ENCODE measurements at places on chromosomes 2 and 18. TPM values are rescaled to one million over a fixed set of nuclear protein-coding genes. Genes with fewer than 3 reads are reported as not detected.

DNA sequence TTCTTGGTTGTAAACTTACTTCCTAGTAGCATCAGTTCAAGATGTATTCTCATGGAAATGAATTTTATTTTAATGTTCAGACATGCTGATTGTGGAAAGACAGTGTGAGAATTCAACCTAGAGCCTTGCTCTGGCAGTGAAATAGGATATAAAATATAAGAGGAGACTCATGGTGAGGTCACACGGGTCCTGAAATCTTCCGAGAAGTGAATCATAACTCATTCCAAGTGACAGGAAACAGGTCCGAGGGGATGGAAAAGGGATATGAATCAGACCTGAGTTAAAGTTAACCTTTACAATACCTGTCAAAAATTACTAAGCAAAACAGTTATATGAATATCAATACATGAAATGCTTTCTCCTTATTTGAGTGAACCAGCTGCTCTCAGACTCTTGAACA is 185.2 kb upstream of the LRRTM1 start:
- H3K27ac ChIP-seq = no peak overlapping the region
- H3K4me1 ChIP-seq = no peaks in the 10 kb centered on the region
- no peaks in the 10 kb centered on the region for H3K27me3 ChIP-seq

DNA sequence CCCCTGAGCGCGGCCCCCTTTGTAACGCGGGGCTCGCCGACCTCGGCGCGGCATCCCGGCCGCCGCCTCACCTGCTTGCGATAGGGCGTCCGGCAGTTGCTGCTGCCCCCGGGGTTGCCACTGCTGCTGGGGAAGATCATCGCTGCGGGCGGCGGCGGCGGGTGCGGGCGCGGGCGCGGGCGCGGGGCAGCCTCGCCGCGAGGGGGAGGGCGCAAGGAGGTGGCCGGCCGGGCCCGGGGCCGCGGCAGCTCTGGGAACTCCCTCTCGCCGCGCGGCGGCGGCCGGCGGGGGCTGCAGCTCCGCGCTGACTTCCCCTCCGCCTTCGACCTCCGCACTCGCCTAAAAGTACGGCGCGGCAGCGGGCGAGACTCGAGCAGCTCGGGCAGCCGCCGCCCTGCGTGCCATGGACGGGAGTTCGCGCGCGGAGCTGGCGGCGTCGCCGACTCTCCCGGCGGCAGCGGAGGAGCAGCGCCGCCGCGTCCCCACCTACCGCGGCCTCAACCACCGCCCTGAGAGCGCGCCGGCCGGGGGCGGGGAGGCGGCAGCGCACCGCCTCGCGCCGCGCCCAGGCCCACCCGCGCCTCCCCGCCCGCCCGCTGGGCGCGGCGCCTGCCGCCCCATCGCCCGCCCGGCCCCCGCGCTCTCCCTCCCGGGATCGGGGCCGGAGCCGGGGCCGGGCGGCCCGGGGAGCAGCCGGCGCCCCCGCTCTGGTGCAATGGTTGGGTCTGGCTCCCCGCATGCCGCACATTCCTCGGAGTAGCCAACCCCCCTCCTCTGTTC is 86.0 kb downstream of the RBMS1 start:
- H3K27me3 ChIP-seq = no peaks in the 10 kb centered on the region
- H3K36me3 ChIP-seq = no peaks in the 10 kb centered on the region
- peak overlapping the region; percentile 89 for H3K27ac ChIP-seq
- peaks cover 52% of the 10 kb centered on the region for H3K4me1 ChIP-seq

GRCh38 chr18:59758106-59758505 is 60.9 kb upstream of the CCBE1 start:
- DNase-seq = no peak
- no peak overlapping the region for H3K4me3 ChIP-seq
- H3K27me3 ChIP-seq = no peaks in the 10 kb centered on the region
- H3K4me1 ChIP-seq = no peaks in the 10 kb centered on the region
- H3K36me3 ChIP-seq = no peaks in the 10 kb centered on the region
- no peak overlapping the region for H3K27ac ChIP-seq

NDUFV2 gene
- 160 TPM for polyA plus RNA-seq

SLC16A14 gene
- polyA plus RNA-seq = 1.8 TPM

DNA sequence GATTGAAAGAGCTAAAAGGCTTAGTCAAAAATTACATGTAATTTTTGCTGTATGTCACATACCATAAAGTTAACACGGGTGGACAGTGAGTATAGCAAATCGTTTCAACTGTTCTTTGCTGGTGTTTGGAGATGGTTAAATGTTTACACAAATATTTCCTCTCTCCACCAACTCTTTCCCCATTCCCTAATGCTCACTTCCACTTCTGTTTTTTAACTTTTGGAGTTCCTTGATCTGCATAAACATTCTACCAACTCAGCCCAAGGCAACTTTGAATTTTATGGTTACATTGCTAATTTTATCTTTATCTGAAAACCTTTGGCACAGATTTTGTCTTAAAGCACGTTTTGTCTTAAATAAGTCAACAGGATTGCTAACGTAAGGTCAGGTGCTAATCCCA is 1.9 kb upstream of the SPOPL start:
- DNase-seq = no peak
- H3K36me3 ChIP-seq = no peaks in the 10 kb centered on the region
- H3K27ac ChIP-seq = no peak overlapping the region
- H3K27me3 ChIP-seq = no peaks in the 10 kb centered on the region

DNA sequence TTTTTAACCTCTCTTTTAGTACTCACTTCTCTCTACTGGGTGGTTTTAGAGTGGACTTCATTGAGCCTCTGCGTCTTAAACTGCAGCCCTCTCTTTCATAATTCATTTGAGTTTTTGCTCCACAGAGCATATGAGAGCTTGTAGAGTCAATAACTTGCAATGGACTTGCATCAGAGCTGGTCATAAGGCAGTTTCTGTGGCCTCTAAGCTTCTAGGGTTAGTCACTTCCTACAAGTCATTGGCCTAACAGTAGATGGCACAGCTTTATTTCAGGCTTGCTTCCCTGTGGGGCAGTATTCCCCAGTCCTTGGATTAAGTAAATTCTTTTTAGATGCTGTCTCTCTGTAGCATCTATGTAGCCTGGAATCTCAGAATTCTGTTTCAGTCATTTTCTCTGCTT is 1435.7 kb downstream of the LRP1B start:
- no peaks in the 10 kb centered on the region for H3K27me3 ChIP-seq
- H3K36me3 ChIP-seq = no peaks in the 10 kb centered on the region
- no peak overlapping the region for H3K27ac ChIP-seq
- no peak for DNase-seq
- H3K4me1 ChIP-seq = no peaks in the 10 kb centered on the region

- no peaks in the 10 kb centered on the region for H3K4me1 ChIP-seq
- H3K27ac ChIP-seq = no peak overlapping the region
These were observed 23.3 kb upstream of the EXOC6B start for GRCh38 chr2:72849138-72849462.

- H3K27ac ChIP-seq = no peak overlapping the region
- no peaks in the 10 kb centered on the region for H3K27me3 ChIP-seq
- H3K4me3 ChIP-seq = no peak overlapping the region
These were observed 4.9 kb upstream of the STK11IP start for GRCh38 chr2:219592736-219593135.

CFC1 gene
- 0.11 TPM for polyA plus RNA-seq

DNA sequence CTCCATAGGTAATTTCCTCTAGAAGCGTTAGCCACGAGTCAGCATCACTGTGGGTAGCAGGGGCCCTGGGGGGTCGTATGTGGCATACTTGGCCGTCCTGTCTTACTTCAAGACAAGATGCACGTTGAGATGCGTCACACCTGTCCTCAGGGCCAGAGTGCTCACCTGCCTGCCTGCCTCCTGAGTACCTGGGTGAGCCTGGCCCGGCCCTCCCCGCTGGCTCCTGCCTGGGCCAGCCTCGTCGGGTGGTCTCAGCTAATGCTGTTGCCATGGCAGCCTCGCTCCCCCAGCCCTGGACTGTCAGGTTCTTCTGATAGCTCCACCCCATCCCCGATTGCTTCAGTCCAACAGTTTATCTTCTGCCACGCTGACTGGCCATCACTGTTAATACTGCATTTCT is 232.4 kb downstream of the GBX2 start:
- no peak overlapping the region for H3K27ac ChIP-seq
- peaks cover 13% of the 10 kb centered on the region for H3K36me3 ChIP-seq
- no peaks in the 10 kb centered on the region for H3K4me1 ChIP-seq
- no peaks in the 10 kb centered on the region for H3K27me3 ChIP-seq
- no peak for DNase-seq

GRCh38 chr2:46216213-46216612 is 81.0 kb upstream of the EPAS1 start:
- no peaks in the 10 kb centered on the region for H3K4me1 ChIP-seq
- no peak overlapping the region for H3K27ac ChIP-seq
- H3K27me3 ChIP-seq = no peaks in the 10 kb centered on the region
- H3K36me3 ChIP-seq = no peaks in the 10 kb centered on the region
- no peak overlapping the region for H3K4me3 ChIP-seq

DNA sequence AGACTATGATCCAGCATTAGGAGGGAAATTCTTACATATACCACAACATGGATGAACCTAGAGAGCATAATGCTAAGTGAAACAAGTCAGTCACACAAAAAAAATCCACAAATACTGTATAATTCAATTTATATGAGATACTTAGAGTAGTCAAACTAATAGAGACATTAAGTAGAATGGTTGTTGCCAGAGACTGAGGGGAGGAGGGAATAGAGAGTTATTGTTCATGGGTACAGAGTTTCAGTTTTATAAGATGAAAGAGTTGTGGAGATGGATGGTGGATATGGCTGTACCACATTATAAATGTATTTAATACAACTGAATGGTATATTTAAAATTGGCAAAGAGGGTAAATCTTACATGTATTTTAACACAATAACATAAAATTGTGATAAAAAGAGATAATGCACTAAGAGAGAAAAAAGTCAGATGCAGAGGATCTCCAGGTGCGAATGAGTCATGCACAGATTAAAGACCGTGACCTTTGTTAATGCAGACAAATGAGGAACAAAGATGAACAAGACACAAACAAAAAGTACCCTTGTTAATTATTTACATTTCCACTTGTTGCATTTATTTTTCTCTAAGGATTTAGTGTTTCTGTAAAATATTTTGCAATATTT is 541.7 kb upstream of the MEX3C start:
- no peak overlapping the region for H3K27ac ChIP-seq
- no peaks in the 10 kb centered on the region for H3K36me3 ChIP-seq
- no peaks in the 10 kb centered on the region for H3K27me3 ChIP-seq
- H3K4me1 ChIP-seq = no peaks in the 10 kb centered on the region
- DNase-seq = no peak

RBM44 gene
- polyA plus RNA-seq = 0.30 TPM

PLCL1 gene
- 0.54 TPM for polyA plus RNA-seq

- H3K27ac ChIP-seq = no peak overlapping the region
- no peak overlapping the region for H3K4me3 ChIP-seq
- H3K27me3 ChIP-seq = no peaks in the 10 kb centered on the region
- DNase-seq = no peak
- no peaks in the 10 kb centered on the region for H3K36me3 ChIP-seq
These were observed 460.8 kb upstream of the SALL3 start for GRCh38 chr18:78518805-78519204.

GRCh38 chr2:9714630-9715214 is 83.9 kb upstream of the YWHAQ start:
- H3K36me3 ChIP-seq = no peaks in the 10 kb centered on the region
- no peaks in the 10 kb centered on the region for H3K27me3 ChIP-seq
- no peak overlapping the region for H3K27ac ChIP-seq
- H3K4me1 ChIP-seq = no peaks in the 10 kb centered on the region

- no peak for DNase-seq
- peaks cover 16% of the 10 kb centered on the region for H3K27me3 ChIP-seq
- no peaks in the 10 kb centered on the region for H3K4me1 ChIP-seq
- H3K27ac ChIP-seq = no peak overlapping the region
- no peak overlapping the region for H3K4me3 ChIP-seq
- no peaks in the 10 kb centered on the region for H3K36me3 ChIP-seq
These were observed 84.0 kb upstream of the BOD1L2 start for GRCh38 chr18:57062844-57063243.

All from spleen (tissue), 13 donors.